ENCODE measurements at places on chromosomes 3 and 15. TPM values are rescaled to one million over a fixed set of nuclear protein-coding genes. Genes with fewer than 3 reads are reported as not detected.

Gene CNTN4
- total RNA-seq = 5.4 TPM

Gene UPK1B
- not detected for total RNA-seq

Gene ITIH1
- not detected for total RNA-seq

DNA sequence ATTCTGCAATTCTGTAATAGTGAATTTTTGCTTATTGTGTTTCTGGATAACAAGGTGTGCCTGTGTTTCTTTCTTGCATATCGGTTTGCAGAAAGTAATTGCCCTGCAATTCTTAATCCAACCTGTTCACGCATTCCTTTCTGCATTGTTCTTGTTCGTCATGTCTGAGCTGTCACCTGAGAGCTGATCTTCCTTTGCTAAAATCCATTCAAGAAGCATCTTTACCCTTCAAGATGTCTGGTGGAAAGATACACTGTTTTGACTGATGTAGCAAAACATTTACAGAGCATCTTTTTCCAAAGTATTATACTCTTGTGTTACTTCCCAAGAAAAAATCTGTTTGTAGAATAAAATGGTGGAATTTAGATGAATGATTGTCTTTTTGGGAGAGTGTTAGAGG, 159.0 kb upstream of the WNT5A start:
- DNase-seq = no peak

GRCh38 chr3:13705051-13705450, 156.1 kb downstream of the FBLN2 start:
- DNase-seq = peak; percentile 27

DNA sequence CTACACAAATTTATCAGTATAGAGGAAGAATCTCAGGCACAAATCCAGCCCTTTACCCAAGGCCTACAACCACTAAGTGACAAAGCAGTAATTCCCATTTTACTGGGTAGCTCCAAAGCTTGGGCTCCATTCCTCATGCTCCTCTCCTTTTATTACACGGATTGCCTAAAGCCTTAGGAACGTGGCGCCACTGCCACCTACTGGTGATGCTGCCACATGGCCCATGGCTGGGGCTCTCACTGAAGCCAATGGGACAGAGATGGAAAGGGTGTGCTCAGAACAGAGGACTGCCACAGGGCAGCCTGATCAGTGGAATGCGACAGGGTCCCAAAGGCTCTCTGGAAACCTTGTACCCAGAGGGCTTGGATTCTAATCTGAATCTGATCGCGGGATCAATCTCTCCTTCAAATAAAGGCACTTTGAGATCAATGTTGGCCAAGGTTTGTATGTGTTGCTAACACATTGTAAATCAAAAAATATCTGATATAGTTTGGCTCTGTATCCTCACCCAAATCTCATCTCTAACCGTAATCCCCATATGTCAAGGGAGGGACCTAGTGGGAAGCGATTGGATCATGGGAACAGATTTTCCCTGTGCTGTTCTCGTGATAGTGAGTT, 33.5 kb upstream of the LYZL4 start:
- peak; percentile 91 for DNase-seq

All from Peyer's patch (tissue), 4 donors.